ENCODE measurements at places on chromosomes 7 and 10.

DNA sequence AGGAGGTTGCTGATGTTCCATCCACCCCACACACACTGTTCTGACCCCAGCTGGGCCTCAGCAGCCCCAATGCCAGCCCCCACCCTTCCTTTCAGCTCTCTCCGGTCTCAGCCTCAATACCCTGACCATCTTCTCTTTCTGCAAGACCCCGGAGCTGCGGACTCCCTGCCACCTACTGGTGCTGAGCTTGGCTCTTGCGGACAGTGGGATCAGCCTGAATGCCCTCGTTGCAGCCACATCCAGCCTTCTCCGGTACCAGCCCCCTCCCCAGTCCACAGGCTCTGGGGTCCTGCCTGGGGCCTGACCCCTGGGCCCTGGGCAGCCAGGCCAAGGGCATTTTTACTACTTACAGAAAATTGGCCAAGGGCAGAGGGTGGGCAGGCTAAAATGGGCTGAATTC is 2.6 kb downstream of the RGR start:
- no peak for DNase-seq

DNA sequence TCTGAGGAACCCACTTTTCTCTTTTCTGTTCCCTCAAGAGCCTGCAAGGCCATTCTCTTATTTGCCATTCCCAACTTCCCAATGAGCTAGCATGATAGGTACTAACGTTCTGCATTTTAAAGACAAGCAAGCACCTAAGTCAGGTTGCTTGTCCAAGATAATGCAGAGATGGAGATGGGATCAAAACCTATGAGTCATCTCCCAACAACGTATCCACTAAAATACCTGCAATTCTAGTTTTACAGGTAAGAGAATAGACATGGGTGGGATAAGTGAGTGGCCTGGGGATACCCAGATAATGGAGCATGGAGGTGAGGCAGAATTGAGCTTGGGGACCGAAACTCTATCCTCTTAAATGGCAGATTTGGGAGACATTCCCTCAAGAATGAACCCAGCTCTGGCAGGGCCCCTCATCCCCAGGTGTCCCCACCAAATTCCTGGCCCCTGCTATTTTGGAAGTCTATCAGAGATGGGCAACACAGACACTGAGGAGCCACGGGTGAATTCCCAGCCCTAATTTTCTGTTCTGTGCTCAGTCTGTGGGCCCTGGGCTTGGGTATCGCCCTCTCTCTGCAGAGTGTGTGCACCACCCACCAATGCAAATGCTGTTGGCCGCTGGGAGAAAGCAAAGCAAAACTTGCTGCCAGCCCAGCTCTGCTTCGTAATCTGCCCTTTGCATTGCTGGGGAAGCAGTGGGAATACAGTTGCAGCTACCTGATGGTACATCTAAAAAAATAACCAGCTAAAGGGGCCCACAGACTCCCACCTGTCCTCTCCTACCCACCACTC is 98.3 kb downstream of the KCNMA1 start:
- DNase-seq = no peak

- no peak for DNase-seq
These were observed 125.6 kb downstream of the CCDC71L start for GRCh38 chr7:106535234-106535932.

- DNase-seq = no peak
These were observed 290.6 kb downstream of the PARD3 start for GRCh38 chr10:34524369-34525091.

DNA sequence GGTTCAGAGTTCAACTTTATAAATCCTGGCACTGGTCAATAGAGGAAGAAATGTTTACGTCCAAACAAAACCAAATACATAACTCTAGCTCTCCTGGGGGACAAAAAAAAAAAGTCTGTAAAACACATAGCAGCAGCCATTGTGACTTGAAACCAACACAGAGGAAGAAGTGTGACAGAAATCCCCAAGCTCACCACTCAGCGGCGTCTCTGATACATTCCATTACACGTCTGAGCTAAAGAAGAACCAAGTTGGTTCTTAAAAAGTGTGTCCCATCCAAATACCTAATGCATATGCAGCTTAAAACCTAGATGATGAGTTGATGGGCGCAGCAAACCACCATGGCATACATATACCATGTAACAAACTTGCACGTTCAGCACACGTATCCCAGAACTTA is 58.3 kb upstream of the NANOS1 start:
- DNase-seq = no peak

GRCh38 chr10:61750943-61751471 is 88.3 kb downstream of the CABCOCO1 start:
- DNase-seq = peak; percentile 75

DNA sequence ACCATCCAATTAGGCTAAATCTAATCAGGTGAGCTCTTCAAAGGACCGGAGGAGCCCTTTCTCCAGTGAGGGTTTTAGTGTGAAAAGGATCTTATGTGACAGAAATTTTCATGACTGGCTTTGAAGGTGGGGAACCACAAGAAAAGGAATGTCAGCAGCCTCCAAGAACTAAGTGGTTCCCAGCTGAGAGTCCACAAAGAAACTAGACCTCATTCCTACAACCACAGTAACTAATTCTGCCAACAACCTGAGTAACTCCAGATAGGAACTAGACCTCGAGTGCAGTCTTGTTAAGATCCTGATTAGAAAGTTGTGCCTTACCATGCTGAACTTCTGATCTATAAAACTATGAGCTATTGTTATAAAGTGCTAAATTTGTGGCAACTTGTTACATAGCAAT is 51.3 kb downstream of the PCLO start:
- no peak for DNase-seq

GRCh38 chr7:26657686-26658388 is 206.6 kb downstream of the SKAP2 start:
- no peak for DNase-seq

GRCh38 chr10:29567003-29567402 is 67.8 kb downstream of the SVIL start:
- no peak for DNase-seq

DNA sequence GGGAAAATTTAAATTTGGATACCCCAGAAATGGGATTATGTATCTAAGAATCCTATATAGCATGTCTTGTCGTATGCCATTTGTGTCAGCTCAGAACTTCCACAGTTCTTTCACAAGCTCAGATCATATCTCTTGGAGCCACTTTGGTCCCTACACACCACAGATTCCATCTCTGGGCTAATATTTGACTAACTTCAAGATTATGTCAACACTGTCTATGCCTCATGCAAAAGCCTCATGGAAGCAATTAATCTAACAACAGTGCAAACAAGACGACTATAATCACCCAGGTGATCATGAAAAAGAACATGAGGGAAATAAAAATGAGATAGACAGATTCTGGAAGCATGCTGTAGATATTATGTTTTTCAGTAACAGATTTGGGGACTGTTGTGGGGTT is 189.1 kb downstream of the LRRTM3 start:
- no peak for DNase-seq

DNA sequence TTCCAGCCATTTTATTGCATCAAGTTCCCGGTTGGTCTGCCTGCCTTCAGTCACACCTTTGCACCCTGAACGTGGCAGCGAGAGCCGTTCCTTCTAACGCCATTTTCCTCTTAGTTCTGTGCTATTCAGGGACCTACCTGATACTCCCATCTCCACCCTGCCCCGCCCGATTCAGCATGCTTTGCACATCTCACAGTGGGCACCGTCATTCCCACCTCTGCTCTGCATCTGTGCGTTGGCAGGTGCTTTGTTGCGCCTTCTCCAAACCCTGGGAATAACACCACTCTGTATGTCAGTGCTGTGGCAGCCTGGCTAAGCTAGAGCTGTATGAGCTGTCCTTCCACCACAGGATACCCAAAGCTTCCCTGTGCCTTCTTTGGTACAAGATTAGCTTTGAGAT is 96.8 kb downstream of the ACTR3B start:
- DNase-seq = no peak

DNA sequence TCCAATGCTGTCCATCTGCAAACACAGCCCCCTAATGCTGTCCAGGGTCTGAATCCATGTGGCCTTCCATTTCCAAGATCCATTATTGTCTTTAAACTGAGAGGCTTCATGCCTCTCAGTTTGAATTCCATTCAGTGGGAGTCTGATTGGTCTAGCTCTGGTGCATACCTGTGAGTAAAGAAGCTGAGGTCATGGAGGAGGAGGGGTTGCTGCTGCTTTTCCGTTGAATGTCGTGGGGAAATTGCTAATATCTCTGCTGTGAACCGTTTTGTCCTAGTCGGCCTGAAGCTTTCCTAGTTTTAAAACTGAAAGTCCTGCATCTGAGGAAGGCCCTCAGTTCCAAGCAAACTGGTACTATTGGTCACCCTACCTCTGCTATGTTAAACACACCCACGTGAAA is 17.7 kb downstream of the SH2D4B start:
- DNase-seq = no peak

GRCh38 chr7:152583006-152583405 is 92.9 kb downstream of the XRCC2 start:
- no peak for DNase-seq

DNA sequence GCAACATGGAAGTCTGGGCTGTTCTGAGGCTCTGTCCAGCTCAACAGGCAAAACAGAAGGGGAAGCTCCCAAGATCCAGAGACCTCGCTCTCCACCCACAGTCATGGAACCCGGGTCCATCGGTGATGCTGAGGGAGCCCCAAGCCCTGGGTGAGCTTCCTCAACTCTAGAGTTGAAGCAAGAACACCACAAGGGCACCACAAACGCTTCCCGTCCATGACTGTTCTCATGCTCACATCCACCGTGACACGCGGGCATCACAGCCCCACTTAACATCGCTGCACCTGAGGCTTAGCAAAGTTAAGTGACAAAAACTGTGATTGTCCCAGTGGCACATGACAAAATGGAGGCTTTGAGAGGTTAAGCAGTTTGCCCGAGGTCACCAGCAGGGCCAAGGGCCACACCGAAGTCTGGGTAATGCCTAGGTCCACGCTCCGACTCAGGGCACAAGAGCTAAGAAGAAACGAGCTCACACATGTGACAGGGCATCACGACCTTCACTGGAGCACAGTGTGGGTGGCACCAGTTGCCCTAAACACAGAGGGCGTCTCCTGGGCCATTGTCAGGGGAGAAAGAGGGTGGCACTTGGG is 110.6 kb downstream of the OAT start:
- DNase-seq = no peak

DNA sequence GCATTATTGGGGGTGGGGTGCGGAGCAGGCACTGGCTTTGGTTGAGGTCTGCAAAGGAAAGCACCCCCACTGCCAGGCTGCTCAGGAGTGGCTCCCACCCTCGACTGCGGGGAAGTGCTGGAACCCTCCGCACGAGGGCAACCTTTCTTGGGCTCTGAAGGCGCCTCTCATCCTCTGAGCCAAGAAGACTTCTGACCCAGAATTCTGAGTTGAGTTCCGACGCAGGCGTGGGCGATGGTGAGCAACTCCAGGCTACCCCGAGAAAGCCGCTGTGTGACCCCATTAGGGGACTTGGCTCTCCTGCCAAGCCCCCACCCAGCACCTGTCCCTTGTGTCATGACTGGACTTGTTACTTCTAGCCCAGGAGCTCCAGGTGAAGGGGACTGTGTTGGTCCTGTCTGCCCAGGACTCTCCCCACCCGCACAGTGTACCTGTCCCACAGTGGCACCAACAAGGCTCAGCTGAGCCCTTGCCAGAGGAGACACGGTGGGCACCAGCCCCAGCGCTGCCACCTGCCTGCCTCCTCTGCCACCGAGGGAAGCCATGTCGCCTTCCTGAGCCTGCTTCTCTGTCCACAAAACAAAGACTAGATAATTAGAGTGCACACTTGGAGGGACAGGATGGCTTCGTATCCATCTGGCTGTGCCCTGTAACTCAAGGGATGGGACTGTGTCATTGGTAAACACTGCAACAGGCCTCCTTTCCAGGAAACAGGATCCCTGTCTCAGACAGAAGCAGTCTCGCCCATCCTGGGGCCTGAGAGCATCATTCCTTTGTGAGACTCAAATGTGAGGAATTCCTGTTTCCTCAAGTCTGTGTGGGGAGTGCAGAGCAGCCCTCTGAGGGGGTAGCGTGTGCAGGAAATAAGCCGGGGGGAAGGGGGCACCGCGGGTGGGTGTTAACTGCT is 128.8 kb downstream of the LHPP start:
- DNase-seq = no peak

- DNase-seq = peak; percentile 5
These were observed 188.9 kb downstream of the SKIDA1 start for GRCh38 chr10:21336476-21337170.

DNA sequence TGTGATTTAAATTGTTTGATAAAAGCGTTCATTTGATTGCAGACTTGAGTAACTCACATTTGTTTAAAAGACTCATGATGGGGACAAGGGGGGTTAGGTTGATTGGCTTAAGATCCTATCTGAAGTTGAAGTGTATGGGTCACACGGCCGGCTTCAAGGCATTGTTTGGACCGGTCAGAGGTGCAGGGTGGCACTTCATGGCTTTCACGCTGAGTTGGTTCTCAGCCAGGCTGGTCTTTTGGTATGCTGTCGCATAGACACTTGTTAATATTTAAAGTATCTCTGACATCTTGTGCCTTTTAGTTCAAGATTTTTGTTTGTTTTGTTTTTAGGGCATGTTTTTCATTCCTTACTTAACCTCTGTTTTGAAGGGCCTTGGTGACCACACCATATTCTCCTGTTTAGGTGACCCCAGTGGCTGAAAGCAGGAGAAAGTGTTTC is 58.1 kb downstream of the CCNY start:
- DNase-seq = no peak

GRCh38 chr7:28211006-28211405 is 30.4 kb upstream of the JAZF1 start:
- peak; percentile 35 for DNase-seq

DNA sequence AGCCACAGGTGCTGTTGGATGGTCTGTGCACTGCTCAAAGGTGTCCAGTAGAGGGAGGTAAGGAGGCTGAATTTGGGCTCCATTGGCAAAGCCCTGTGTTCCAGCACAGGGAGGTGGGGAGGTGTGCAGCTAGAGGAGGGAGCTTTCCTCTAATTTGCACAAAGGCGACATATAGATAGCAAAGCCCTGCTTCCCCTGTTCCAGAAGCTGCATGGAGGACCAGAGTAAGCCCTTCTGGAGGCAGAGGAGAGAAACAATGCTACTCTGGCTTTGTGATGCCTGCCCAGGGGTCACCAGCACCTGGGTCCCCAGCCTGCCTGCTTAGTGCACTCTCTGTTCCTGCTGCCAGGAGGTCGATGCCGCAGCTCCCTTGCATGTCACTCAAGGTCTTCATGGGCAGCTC is 3.4 kb upstream of the ARHGAP22 start:
- peak; percentile 37 for DNase-seq

GRCh38 chr7:27241189-27242056 is 1.2 kb upstream of the EVX1 start:
- no peak for DNase-seq

DNA sequence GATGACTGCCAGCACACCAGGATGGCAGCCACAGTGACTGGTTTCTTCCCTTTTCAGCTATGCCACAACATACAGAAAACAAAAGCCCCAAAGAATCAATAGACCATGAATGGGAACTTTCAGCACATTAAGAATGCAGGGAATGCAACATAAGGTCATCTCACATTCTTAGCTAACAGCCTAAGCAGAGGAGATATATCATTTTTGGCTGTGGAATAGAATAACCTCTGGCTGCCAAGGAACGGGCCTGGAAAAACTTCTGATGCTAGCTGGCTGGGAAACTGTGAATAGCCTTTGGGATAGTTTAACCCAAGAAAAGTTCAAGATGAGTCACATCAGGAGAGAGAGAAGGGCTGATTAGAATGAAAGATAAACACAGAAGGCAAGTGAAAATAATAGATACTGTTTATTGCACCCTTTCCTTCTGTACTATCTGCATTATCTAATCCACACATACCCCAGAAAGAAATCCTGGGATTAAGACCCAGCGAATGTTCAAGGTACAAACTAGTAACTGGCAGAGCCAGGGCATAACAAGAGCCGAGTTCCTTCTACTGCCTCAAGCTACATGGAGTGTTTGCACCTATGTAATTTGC is 169.2 kb downstream of the SEMA3A start:
- no peak for DNase-seq
